ENCODE measurements at places on chromosomes 6 and 20.

- DNase-seq = no peak
These were observed 7.8 kb downstream of the STX7 start for GRCh38 chr6:132505158-132505557.

- DNase-seq = no peak
These were observed 209.9 kb downstream of the PTPRK start for GRCh38 chr6:128310451-128310850.

GRCh38 chr20:35950093-35950492 lies 4.2 kb downstream of the SCAND1 start:
- DNase-seq = no peak

DNA sequence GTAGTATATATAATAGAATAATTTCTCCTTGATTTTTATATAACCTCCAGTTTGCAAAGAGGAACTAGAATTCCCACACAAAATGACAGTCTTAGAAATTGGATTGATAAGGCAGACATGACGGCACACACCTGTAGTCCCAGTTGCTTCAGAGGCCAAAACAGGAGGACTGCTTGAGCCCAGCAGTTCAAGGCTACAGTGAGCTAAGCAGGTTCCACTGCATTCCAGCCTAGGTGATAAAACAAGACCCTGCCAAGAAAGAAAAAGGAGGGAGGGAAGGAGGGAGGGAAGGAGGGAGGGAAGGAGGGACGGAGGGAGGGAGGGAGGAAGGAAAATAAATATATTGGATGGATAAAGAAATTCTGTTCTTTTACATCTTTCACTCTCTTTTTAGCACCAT lies 77.6 kb upstream of the SASH1 start:
- no peak for DNase-seq

- no peak for DNase-seq
These were observed 8.2 kb upstream of the AHCY start for GRCh38 chr20:34311118-34312023.

All from activated naive CD8-positive, alpha-beta T cell treated with anti-CD3 and anti-CD28 coated beads, Interleukin-2, amount 50 U/mL, for 16 hours (primary cell).